Ammon's horn (tissue), 1 donor: ENCODE measurements at places on chromosomes 6 and 20.

GRCh38 chr6:107531868-107532267, 42.0 kb downstream of the SOBP start:
- DNase-seq = no peak

GRCh38 chr6:141977782-141978181, 154.9 kb upstream of the GJE1 start:
- DNase-seq = no peak

- no peak for DNase-seq
Measured at GRCh38 chr6:162772466-162772865, 44.7 kb downstream of the PACRG start.

DNA sequence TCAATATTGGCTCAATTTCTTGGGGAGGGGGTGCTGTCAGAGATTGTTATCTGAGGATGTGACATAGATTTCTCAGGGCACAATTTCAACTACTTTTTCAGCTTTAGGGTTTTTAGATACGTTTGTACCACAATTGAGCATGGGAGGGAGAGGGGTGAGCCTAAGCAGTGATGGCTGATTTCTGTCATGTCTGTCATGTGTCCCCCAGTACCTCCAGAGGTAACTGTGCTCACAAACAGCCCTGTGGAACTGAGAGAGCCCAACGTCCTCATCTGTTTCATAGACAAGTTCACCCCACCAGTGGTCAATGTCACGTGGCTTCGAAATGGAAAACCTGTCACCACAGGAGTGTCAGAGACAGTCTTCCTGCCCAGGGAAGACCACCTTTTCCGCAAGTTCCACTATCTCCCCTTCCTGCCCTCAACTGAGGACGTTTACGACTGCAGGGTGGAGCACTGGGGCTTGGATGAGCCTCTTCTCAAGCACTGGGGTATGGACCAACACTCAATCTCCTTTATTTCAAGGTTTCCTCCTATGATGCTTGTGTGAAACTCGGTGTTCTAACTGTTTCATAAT, 3.4 kb downstream of the HLA-DRA start:
- DNase-seq = no peak

- no peak for DNase-seq
Measured at GRCh38 chr6:157222201-157222981, 100.9 kb downstream of the TMEM242 start.

DNA sequence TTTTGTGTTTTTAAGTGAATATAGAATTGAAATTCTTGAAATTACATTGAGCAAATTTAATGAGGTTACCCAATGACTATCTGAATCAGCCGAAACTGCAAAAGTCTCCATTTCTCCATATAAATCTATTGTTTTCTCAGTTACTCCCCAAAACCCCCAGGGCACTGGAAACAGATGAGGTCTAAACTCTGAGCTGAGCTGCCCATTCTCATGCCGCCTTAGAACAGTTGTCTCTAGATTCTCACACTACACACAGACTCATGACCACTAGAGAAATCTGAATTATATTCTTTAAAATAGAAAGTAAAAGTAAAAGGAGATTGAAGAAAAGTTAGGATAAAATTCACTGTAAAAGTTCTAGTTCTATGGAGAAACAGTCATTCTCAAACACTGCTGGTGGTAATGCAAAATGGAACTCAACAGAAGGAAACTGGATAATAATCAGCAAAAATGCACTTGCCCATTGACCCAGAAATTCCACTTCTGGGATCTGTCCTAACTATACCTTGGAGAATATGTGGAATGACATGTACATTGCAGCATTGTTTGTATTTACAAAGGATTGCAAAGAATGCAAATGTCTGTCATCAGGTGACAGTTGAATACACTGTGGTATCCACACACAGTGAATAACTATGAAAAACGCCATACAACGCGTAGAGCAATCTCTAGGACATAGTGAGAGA, 125.5 kb downstream of the IPCEF1 start:
- DNase-seq = no peak

DNA sequence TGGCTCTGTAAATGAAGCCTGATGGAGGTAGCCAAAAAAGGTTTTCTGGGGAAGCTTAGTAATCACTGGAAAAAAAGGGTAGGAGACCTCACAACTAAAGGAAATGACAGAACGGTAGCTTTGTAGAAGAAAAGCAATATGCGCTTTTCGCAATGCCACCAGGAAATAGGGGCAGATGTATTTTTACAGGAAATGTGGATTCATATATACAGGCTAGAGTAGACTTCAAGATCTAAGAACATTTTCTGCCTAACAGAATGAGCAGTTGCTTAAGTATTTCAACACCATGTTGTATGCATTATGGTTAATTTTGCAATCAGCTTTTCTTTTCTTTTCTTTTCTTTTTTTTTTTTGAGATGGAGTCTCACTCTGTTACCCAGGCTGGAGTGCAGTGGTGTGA, 219.6 kb downstream of the CD83 start:
- no peak for DNase-seq

DNA sequence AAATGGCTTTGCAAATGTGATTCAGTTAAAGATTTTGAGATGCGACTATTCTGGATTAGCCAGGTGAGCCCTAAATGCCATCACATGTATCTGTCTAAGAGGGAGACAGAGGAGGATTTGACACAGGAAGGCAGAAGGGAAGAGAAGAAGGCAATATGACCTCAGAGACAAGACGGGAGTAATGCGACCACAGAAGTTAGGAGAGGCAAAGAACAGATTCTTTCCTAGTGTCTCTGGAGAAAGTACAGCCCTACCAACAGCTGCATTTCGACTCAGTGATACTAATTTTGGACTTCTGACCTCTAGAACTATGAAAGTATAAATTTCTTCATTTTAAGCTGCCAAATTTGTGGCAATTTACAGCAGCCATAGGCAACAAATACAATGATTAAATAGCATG, 24.2 kb upstream of the TPD52L1 start:
- no peak for DNase-seq

DNA sequence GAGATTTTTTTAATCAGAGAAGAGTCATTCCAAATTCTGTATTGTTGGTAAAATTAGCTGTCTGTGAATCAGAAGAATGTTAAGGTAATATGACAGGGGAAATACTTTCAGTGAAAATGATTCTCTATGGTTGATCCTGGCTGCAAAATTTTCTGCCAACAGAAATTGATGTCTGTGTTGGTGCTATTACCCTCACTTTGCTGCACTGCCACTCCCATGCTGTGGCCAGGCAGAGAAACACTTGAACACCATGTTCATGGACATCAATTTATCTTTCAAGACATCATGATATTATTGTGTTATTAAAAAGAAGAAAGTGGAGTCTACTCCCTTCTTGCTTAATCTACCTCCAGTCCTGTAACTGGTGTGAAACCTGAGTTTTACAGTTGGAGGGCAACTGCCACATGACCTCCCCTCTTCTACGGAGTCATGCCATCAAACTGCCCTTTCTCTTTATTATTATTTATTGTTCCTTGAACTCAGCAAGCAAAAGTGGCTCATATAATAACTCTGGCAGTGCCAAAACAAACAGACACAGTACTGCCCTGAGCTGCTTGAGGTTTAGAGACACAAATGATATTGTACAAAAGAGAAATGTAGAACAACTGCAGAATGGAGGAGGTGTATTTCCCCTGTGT, 288.0 kb upstream of the JAG1 start:
- DNase-seq = no peak

GRCh38 chr6:148404456-148405054, 61.9 kb downstream of the SASH1 start:
- DNase-seq = no peak

GRCh38 chr6:40721271-40721952, 134.2 kb upstream of the LRFN2 start:
- no peak for DNase-seq

- DNase-seq = no peak
Measured at GRCh38 chr6:30356536-30356935, 11.6 kb downstream of the RPP21 start.

- DNase-seq = peak; percentile 44
Measured at GRCh38 chr6:30720738-30721197, 616 bp downstream of the TUBB start.

DNA sequence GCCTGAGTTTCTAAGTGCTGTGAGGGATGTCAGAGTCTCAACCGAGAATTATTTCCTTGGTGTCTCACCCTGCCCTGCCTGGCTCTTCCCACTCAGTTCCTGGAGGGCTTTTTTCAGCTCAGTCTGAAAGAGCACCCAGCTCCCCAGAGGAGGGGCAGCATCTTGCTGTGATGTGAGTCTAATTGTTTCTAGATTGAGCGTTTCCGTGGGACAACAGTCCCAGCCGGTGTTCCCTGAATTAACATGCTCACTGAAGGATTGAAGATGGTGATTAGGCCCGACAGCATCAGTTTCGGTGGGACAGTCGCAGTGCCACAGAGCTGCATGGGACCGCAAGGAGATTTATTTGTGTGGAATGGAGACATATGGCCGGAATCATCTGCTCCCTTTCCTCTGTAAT, 587.6 kb downstream of the DHX35 start:
- no peak for DNase-seq

DNA sequence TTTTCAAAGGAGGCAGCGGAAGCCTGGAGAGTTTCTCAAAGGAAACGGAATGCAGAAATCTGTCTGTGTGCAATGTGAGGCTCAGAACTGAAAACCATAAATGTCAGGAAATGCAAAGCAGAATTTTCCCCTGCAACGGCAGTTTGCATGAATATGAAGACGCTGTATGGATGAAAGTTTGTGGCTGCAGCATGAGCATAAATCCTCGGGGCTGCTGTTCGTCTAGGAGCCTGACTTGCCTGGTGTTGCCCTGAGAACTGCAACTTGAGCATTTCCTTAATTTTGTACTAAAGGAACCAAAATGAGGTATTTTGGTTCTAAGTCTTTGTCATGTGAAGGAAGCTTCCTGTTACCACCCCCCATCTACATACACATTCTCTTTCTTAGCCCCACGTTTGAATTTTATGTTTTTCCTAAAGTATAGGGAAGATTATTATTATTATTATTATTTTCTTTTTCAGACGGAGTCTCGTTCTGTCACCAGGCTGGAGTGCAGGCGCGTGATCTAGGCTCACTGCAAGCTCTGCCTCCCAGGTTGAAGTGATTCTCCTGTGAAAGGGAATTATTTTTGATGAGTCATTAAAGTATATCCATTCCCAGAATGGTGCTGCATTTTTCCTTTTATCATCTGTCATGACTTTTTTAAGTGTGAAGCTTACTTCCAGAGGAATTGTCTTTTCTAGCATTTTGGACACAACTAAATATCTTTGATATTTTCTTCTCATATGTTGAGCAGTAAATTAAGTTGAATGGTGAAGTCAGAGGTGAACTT, 33.1 kb downstream of the MTHFD1L start:
- DNase-seq = no peak

DNA sequence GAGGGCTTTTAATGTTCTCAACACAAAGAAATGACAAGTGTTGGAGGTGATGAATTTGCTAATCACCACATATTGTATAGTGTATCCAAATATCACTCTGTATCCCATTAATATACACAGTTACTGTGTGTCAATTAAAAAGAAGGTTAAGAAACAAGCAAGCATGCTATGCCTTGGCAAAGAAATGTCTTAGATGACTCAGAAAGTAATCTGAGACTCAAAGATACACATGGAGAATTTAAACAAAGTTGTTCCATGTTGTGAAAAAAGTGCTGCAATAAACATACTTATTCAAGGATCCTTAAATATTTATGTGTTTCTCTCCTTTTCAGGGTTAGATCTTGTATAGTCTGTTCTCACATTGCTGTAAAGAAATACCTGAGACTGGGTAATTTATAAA, 300.9 kb downstream of the DHX35 start:
- DNase-seq = no peak

GRCh38 chr6:26027491-26028211, 59.6 kb upstream of the HFE start:
- DNase-seq = no peak

DNA sequence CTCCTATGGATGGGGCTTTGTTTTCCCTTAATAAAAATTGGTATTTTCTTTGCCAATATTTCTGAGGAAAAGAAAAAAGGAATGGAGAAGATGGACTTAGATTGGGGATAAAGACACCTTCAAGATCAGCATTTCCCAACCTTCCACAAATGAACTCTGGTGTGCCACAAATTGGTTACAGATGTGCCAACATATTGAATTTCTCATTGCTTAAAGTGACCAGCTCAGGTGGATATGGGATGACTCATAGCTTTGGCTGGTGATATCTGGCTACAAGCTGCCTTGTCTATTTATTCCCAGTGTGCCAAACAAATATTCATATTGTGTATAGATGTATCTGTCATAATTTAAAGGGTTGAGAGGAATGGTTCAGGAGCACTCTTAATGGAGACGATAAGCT, 32.5 kb downstream of the THEMIS start:
- no peak for DNase-seq

GRCh38 chr6:98601716-98602115, 232.7 kb upstream of the POU3F2 start:
- no peak for DNase-seq

- no peak for DNase-seq
Measured at GRCh38 chr6:22756365-22756764, 187.0 kb downstream of the HDGFL1 start.

DNA sequence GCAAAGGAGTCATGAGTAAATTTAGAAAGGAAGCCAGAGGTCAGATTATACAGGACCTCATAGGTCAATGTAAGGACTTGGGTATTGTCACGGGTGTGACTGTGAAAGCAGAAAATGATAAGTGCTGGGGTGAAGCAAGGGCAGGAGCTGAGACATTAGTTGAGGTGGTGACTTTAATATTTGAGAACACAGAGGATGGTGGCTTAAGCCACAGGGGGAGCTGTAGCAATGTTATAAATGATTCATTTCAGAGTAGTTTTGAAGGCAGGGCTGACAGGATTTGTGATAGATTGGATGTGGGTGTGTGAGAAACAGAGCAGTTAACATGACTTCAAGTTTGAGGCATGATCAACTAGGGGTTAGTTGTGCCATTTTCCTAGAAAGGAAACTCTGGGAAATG, 659.9 kb downstream of the EPM2A start:
- DNase-seq = no peak

- DNase-seq = no peak
Measured at GRCh38 chr6:27136077-27136644, 111.3 kb upstream of the PRSS16 start.

DNA sequence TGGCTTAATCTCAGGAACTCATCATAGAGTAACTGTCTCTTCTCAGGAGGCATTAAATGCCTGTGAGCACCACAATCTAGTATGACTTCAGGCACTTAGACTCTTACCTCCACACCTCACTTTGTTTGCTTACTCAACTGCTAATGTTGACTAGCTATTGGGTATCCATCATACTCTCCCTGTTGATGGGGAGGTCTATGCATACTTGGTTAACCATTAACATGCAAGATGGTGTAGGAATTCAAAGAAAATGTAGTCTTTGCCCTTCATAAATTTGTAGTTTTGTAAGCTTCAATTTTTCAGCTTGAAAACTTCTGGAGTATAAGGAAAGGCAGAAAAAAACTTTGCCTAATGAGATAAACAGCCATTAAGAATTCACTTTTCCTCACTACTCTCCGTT, 501.0 kb upstream of the MARCKS start:
- DNase-seq = no peak

DNA sequence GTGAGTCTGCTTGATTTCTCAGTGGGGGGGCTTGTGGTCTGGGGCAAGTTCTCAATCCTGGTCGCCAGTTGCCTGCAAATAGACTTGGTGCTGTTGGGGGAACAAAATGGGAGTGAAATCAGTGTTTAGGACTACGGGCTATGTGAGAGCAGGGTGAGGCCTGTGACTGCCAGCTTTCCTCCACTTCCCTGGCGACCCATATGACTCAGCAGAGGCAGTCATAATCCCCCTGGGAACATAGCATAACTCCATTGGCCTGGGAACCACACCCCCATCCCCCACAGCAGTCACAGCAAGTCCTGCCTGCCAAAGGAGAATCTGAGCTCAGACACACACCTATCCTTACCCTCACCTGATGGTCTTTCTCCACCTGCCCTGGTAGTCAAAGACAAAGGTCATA, 387.9 kb downstream of the LMBRD1 start:
- DNase-seq = no peak
